ENCODE measurements at places on chromosomes 2 and 18.
A peak's percentile ranks its signal among the peaks of the same experiment; 100 is the strongest.

- DNase-seq: no peak
These were observed 433 bp upstream of the MFF start for GRCh38 chr2:227324642-227324994.

DNA sequence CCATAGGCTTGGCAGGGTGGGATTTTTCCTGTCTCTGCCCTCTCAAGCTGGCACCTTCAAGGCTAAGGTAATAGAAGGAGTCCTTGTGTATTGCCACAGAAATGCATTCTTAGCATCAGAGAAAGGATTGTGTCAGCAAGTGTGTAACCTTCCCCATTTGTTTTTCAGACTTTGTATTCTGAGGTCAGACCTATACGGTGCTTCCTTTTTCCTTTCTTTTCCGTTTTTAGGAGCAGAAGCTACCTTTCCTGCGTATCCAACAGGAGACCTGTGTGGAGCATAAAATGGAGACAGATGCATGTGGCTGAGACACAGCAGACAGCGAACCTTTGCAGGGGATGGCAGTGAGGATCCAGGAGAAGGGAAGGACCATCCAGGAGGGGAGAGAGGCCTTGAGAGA lies 46.6 kb downstream of the ARL5A start:
- no peak for DNase-seq

DNA sequence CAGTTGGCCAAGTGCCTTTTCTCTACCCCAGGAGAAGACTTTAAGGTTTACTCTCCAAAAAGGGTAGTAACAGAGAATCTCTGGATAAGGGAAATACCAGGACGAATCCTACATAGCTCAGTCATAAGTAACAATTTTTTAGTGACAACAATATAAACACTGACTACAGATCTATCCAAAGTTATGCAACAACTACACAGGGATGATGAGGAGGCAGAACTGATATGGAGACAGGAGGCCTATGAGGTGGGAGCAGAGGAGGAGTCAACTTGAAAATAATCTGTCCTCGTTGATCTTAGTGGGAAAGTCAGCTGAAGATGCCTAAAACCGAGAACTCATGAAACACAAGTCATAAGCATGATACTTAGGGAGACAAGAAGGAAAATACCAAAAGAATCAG lies 40.2 kb downstream of the SLC35F5 start:
- no peak for DNase-seq

GRCh38 chr18:44508474-44508873 lies 172.2 kb upstream of the SETBP1 start:
- no peak for DNase-seq

- no peak for DNase-seq
These were observed 376.2 kb downstream of the SETBP1 start for GRCh38 chr18:45056926-45057325.

DNA sequence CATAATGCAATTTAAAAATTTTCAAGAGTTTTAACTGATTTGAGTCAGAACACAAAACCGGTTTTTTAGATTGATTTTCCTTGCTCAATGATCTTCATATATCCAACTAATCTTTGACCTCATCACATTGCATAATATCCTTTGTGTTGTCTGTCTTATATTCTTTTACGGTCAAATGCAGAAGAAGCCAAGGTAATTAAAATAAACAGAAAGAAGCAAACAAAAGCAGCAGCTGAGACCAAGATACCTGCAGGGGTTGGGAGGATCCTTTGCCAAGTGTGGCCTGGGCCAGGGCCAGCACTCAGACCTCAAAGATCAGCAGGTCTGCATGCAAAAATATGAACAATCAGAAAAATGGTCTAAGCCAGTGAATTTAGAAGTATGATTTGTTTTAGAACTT lies 428.9 kb upstream of the NETO1 start:
- DNase-seq: no peak

GRCh38 chr2:60317034-60317386 lies 236.4 kb downstream of the BCL11A start:
- DNase-seq: no peak

- DNase-seq: no peak
These were observed 31.7 kb upstream of the RAB1A start for GRCh38 chr2:65161551-65162100.

DNA sequence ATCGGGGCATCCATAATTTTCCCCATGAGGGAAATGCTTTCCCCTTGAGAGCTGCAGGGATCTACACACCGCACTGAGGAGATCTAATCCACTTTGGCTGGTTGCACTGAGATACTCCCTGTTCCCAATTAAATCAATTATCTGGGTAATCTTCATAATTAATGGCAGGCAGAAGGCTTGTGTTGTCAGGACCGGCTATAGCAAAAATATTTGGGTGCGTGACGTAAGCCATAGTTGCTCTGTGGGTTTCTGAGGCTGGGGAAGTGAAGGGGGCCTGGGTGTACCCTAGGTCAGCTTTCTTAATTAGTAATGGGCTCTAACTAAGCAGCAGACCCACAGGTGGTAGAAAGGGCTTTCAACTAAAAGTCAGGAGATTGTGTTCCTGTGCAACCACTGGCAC lies 62.8 kb upstream of the UPP2 start:
- no peak for DNase-seq

- DNase-seq: no peak
These were observed 738.2 kb downstream of the MBD2 start for GRCh38 chr18:53486296-53486695.

GRCh38 chr2:16244153-16244965 lies 304.0 kb downstream of the MYCN start:
- DNase-seq: no peak

- peak; percentile 3 for DNase-seq
These were observed 50.0 kb downstream of the CPO start for GRCh38 chr2:206989311-206989710.

DNA sequence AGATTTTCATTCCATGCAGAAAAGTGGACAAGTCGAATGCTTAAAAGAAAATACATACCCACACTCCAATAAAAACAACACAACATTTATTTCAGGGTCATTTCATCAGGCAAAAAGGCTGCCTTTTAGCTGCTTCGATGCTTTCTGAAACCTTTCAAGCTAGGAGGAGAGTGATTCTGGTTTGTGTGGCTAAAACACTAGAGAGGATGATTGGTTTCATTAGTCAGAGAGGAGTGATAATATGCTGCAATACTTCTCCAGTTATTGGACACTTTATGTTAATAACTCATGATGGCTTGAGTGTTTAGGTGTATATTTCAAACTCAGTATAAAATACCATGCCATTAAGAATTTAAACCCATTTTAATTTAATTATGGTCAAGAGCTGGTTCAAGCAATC lies 614.0 kb downstream of the SLC4A3 start:
- no peak for DNase-seq

GRCh38 chr2:86285571-86285970 lies 51.9 kb downstream of the REEP1 start:
- DNase-seq: no peak

Measured in stimulated activated CD8-positive, alpha-beta memory T cell treated with anti-CD3 and anti-CD28 coated beads, Interleukin-15, amount 100 ng/mL, for 24 hours (primary cell).